Fibroblast of the aortic adventitia (primary cell): ENCODE measurements at places on chromosomes 12 and 14.
A peak's percentile ranks its signal among the peaks of the same experiment; 100 is the strongest.

DNA sequence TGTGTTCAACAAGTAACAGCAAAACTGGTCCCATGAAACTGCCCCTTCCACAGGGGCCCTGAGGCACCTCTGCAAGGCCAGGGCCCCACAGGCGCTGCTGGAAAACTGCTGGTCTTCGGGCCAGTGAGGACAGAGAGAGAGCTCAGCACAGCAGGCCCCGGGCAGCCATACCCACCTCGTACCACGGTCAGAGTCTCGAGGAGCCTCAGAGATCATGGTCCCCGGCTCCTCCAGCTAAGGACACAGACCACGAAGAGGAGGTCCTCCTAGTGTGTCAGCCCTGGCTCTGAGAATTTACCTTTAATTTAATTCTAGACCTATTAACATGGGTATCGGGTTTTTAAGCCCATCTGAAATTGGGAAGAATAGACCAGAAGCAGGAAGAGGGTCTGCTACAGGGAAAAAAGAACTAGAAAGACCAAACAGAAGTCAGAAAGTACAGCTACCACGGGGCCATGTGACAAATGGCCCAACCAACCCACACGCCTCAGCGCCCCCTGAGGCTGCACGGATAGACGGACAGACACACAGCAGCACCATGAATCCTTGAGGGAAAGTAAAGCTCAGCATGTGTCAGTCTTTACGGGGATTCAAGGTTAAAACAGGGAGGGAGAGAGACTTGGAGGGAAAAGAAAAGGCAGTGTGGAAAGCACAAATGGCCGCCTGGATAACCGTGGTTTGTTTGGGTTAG, 22.9 kb downstream of the ANKRD9 start:
- no peak for DNase-seq

GRCh38 chr14:53411125-53411524, 258.0 kb upstream of the DDHD1 start:
- peak; percentile 66 for DNase-seq

GRCh38 chr12:112868459-112869041, 38.2 kb upstream of the OAS1 start:
- no peak for DNase-seq

- DNase-seq: no peak
These were observed 10.9 kb downstream of the PLEKHD1 start for GRCh38 chr14:69495341-69495921.

DNA sequence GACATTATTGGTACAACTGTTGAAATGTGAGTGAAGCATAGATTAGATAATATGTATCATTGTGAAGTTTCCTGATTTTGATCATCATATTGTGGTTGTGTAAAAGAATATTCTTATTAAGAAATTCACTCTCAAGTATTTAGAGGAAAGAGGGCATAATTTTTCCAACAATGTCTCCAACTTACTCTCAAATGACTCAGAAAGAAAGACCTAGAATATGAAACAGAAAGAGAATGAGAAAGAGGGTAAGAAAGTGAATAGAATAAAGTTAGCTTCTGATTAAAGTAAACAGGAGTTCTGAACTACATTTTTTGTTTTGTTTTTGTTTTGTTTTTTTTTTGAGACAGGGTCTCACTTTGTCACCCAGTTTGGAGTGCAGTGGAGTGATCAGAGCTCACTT, 123.0 kb downstream of the CPNE8 start:
- DNase-seq: no peak

- DNase-seq: no peak
These were observed 4.1 kb upstream of the AQP5 start for GRCh38 chr12:49957570-49957967.
